NCI-H1048 (cell line): ENCODE measurements at places on chromosomes 6 and 20.

DNA sequence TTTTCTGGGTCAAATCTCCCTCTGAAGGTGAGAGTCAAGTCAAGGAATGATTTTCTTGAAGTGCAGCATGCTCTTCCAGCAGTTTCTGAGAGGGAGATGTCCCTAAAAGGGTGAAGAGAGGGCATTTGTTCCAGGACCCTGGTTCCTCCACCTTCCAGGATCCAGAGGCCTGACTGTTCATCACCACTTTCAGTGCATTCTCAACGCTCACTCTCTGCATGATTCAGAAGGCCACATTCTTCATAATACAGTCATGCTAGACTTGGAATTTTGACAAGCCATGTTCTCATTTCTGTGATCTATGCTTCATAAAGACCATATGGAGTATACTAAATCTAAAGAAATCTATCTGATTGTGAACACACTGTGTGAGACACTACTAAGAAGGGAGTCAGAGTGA lies 85.1 kb downstream of the PDE7B start:
- DNase-seq = no peak

DNA sequence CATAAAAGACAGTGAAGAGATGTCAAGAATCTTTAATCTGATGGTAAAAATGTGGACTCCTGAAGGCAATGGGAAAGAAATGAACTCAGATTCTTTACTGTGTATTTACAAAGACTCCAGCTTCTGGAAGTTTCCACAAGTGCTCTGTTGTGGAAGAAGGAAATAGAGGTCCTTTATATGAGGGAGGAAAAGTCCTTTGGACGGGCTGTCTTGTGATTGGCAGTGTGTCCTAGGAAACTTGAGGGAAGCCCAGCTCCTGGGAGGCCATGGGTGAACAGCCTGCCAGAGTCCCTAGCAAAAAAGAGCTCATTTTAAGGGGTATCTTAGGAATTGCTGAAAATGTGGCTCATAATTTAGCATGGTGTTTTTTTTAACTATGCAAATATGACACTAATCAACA lies 92.0 kb downstream of the RNASET2 start:
- no peak for DNase-seq

- no peak for DNase-seq
These were observed 31.7 kb downstream of the IL20RA start for GRCh38 chr6:137013031-137013430.

GRCh38 chr6:15879371-15880261 lies 216.8 kb upstream of the DTNBP1 start:
- no peak for DNase-seq

DNA sequence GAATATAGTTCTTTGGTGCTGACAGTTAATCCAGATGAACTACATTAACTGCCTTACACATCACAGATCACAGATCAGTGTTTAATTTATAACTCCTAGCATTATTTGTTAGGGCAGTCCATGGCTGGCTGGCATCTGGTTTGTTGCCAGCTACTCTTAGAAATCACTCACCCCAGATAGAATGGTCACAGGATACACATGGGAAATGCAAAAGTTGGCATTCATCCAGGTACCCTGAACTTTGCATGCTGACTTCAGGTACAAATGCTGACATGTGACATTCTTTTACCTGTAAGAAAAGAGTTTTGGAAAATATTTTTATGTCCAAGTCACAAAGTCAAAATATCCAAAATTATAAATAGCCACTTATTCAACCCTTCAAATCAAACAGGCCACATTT lies 20.2 kb downstream of the FBXL4 start:
- DNase-seq = no peak
